ENCODE measurements at places on chromosomes 2 and 18. TPM values are rescaled to one million over a fixed set of nuclear protein-coding genes. Genes with fewer than 3 reads are reported as not detected.

DNA sequence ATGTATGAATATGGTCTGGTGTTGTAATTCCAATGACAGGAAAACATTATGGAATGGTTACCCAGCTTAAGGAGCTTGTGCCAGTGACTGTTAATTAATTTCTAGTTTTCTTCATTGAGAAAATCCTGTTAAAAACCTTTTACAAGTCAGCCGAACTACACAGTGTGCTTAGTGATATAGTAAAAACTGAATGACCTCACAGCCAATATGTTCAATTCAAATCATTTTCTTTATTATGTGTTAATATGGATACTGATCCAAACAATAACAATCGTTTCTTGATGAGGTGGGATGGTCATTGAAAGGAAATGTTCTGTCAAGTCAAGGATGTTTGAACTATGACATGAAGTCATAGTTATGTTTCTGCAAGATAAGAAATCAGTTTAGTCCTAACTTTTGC is 41.6 kb upstream of the RMDN2 start:
- DNase-seq = no peak

GRCh38 chr2:146615778-146616177 is 1229.1 kb upstream of the ACVR2A start:
- no peak for DNase-seq

DNA sequence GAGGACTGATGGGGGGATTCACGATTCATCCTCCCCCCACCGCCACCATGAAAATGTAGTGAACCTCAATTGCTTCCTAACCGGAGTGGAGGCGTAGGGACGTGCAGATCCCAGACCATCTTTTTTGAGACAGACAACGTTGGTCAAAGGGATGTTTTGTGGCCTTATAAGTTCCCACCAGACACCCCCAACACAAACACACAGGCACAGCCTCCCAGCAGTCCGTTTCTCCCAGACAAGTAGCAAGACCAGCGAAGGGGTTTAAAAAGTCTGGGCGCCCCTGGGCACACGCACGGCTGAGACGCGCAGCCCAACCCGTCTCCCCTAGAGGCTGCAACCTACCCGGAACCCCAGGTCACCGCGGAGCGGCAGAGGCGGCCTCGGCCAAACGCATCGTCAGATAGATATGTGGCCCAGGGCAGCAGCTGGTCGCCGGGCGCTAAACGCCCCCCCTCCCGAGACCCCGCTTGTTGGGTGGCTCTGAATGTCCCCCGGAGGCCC is 1.3 kb downstream of the GBX2 start:
- no peak for DNase-seq

GRCh38 chr2:198203336-198204069 is 399.1 kb downstream of the PLCL1 start:
- DNase-seq = no peak

- DNase-seq = no peak
These were observed 262.0 kb downstream of the DLGAP1 start for GRCh38 chr18:4193086-4193485.

DNA sequence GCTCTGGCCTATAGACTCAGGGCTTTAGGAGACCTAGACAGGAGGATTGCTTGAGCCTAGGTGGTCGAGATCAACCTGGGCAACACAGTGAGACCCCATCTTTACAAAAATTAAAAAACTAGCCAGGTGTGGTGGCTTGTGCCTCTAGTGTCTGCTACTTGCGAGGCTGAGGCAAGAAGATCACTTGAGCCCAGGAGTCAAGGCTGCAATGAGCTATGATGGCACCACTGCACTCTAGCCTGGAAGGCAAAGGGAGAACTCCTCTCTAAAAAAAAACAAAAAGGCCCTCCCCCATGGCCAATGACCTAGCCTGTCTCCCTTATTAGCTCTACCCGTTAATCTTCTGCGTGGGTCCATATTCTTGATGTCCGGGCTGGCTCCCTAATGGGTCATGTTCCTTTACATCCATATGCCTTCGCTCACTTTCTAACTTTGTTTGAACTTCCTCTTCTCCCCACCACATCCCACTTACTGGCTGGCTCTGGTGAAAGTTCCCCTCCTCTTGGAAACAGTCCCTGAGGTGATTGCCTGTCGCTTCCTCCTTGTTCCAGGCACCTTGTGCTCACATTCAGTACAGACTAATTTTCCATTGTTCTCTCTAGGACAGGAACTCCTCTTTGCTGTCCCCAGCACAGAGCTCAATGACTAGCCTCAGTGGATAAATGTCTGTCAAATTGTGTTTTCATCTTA is 103.0 kb downstream of the AFF3 start:
- DNase-seq = no peak

DNA sequence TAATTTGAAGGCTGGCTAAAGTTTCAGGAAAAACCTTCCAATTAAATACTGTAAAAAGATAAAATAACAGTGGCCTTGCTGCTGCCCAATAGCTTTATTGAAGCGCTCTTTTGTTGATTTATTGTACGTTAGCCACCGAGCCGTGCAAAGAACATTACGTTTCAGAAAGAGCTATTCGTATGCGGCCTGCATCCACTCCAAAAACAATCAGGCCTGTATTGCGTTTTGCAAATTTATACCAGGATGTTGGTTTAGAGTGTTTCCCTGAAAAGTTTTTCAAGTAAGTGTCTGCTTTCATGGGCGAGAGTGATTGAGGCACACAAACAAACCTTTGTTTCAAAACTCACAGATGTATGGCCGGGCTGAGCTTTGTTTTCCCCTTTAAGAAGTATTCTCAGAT is 257.2 kb upstream of the SALL3 start:
- no peak for DNase-seq

DNA sequence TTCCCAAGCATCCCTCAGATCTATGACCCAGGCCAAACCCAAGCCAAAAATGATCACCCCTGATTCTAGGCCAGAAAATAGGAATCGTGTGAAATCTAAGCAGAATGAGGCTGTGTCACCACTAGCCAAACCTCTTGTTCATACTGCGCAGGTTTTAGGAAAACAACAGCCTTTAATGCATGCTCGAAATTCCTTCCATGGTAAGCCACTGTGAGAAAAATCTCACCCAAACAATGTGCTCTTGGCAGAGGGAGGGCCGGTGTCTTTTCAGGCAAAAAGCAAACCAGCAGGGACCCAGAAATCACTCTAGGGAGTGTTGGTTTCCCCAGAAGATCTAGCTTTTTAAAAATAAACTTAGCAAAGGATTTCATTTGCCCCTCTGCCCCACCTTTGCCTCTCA is 71.2 kb upstream of the FOSL2 start:
- DNase-seq = no peak

DNA sequence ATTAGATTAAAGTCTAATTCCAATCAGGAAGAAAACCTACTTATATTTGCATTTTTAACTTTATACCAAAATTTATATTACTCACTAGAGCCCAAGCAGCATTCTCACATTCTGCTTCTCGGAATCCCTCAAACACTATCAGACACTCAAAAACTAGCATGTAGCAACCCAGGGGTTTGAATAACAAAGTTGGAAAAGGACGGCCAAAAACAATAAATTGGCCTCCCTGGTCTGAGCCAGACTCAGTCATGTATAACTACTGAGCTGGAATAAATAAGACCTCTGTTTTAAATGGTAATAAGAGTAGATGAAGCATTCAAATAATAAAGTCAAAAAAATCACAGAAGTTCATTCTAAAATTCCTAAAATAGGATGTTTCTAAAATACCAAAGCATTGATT is 290.9 kb downstream of the IRS1 start:
- no peak for DNase-seq

GRCh38 chr2:40625849-40626248 is 174.0 kb upstream of the SLC8A1 start:
- DNase-seq = no peak

DNA sequence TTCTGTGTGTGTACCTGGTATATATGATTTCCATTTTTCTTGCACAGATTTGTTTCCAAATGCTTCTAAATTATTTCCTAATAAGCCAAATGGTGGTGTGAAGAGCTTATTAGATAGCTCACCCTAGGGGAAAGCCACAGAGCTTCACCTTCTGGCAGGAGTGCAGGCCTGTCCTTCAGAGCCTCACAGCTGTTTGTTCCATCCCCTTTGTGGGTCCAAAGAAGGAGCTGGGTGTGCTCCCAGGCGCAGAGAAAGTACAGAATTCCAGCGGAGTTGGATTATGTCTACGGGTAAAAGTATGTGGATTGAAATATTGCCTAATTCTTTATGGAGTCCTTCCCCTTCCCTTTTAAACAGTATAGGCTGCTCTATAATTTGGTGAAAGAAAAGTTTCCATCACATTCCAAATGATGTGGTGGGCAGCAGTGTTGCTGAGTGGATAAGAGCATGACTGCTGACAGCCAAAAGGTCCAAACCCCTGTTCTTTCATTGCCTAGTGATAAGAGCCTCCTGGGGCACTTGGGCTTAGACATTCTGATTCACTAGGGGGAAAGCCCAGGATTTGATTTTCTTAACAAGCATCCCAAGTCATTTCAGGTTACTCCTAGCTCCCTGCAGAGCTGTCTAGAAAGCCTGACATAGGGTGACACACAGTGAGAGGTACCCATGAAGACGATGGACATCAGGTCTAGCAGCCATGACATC is 86.6 kb downstream of the WDSUB1 start:
- no peak for DNase-seq

GRCh38 chr2:23286758-23287704 is 97.9 kb upstream of the KLHL29 start:
- DNase-seq = peak; percentile 59

DNA sequence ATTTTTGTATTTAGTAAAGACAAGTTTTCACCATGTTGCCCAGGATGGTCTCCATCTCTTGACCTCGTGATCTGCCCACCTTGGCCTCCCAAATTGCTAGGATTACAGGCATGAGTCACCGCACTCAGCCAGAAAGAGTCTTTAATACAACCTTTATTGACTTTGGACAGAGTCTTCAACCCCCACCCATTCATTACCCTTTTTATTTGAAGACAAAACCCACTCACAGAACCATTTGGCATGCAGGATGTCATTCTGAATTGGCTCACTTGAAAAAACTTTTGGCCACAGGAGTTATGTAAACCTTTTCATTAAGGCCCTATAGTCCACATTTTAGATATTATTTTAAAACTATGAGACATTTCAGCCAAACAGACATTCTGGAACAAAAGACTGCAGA is 217.9 kb upstream of the RND3 start:
- DNase-seq = no peak

DNA sequence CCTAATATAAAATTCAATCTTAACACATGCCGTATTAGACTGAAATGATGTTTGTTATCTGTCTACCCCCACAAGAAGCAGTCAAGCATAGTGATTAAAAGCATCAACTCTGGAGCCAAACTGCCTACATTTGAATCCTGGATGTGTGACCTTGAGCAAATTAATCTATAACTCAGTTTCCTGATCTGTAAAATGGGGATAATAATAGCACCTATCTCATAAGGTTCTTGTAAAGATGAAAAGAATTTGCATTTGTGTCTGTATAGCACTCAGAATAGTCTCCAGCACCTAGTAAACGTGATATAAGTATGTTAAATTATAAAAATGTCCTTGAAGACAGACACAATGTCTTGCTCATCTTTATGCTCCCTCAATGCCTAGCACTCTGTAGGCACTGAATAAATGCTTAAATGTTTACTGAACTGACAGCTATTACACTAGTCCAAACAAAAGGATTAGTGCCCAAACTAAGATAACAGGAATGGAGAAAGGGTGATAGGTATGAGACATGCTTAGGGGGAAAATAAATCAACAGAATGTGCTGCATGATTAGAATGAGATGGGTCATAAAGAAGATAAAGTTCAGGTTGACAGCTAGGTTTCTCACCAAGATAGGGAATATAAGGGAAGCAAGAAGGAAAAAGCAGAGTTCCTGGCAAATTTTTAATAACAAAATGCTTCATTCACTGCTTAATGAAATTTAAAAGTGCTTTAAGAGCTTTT is 180.6 kb downstream of the ATAD2B start:
- DNase-seq = no peak

DNA sequence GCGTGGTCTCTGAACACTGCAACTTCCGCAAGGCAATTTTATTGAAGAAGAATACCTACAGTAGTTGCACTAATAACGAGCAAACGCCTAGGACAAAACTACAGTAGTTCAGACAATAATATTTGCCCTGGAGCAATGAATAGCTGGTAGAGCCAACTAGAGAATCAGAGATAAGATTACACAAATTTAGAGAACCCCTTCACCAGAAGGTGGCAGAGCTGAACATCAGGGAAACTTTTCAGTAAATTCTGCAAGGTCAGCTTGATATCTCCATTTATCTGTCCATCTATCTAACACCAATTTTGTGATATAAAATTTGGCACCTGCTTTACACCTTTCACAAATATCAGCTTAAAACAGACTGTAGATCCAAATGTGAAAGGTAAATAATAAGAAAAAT is 43.8 kb downstream of the CDH19 start:
- no peak for DNase-seq

GRCh38 chr18:64082513-64082912 is 66.4 kb downstream of the LINC00305 start:
- no peak for DNase-seq

DNA sequence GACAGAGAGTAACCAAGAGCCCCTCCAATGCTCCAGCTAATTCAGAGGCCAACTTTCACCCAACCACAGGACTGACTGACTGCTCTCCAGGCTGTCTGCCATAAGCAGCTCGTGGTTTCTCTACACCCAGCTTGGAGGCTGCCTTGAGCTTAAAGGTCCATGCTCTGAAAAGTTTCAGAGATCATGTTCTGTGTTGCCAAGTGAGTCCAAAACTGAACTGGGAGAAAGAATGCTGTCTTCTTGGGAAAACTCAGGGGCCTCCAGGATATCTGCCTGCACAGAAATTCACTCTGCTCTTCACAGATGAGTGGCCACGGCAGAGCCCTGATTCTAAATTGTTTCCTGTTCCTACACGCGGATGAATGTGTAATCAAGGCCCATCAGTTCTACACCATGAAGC is 51.1 kb downstream of the LPIN2 start:
- DNase-seq = no peak

ARHGAP25 gene
- total RNA-seq = 14.7 TPM

CAPN14 gene
- total RNA-seq = 0.62 TPM

L3MBTL4 gene
- 8.5 TPM for total RNA-seq

SPHKAP gene
- total RNA-seq = not detected

MAL gene
- total RNA-seq = 19.2 TPM

TMEM17 gene
- 2.0 TPM for total RNA-seq

CDCA7 gene
- total RNA-seq = 5.5 TPM

SPC25 gene
- total RNA-seq = 0.47 TPM

NCKAP5 gene
- 7.3 TPM for total RNA-seq

CROCC2 gene
- total RNA-seq = 0.23 TPM

FLACC1 gene
- total RNA-seq = 4.4 TPM

BOLL gene
- not detected for total RNA-seq

CD8B gene
- total RNA-seq = 3.5 TPM

CFAP221 gene
- 2.8 TPM for total RNA-seq

DSG1 gene
- total RNA-seq = 0.13 TPM

Measured in ureter (tissue), 1 donor.